CD14-positive monocyte (primary cell): ENCODE measurements at places on chromosomes 3 and 15. TPM values are rescaled to one million over a fixed set of nuclear protein-coding genes. Genes with fewer than 3 reads are reported as not detected.

- DNase-seq = no peak
- no peaks in the 10 kb centered on the region for H3K27me3 ChIP-seq
- no peaks in the 10 kb centered on the region for H3K4me1 ChIP-seq
- H3K36me3 ChIP-seq = no peaks in the 10 kb centered on the region
- H3K27ac ChIP-seq = no peak overlapping the region
Measured at GRCh38 chr15:41148065-41148464, 32.0 kb upstream of the INO80 start.

GRCh38 chr3:150931745-150932144 is 26.5 kb upstream of the MINDY4B start:
- no peak overlapping the region for H3K4me3 ChIP-seq
- no peaks in the 10 kb centered on the region for H3K4me1 ChIP-seq
- no peaks in the 10 kb centered on the region for H3K27me3 ChIP-seq

- no peaks in the 10 kb centered on the region for H3K36me3 ChIP-seq
- H3K27me3 ChIP-seq = no peaks in the 10 kb centered on the region
- no peak for DNase-seq
- no peak overlapping the region for H3K4me3 ChIP-seq
Measured at GRCh38 chr3:6807967-6808588, 52.8 kb upstream of the GRM7 start.

DNA sequence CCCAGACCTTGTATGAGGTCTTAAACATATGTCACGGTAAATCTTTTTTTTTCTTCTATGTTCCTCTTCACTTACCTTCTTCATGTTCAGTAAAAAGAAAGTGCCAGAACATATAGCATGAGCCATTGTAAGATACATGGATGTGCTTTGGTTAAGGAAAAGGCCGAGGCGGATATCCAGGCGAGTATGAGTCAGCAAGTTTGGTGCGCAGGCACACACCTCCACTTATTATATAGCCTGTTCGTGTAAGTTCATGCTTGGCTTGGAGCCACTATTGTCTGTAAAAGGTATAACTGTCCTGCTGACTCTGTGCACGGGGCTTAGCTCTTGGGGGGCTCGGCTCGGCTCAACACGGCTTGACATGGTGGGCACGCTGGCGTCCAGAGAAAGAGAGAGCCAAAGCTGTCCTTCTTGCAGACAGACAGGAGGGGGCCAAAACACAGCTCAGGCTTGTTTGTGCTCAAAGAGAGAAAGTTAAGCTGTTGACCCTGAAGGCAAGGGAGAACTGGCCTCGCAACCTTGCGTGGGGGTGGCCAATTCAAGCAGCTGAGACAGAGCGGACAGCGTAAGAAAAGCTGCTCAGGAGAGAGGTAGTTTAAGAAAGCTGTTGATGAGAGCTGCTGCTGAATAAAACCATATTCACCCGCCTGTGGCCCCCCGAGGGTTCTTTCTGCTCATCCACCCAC is 251.2 kb downstream of the SLC9A9 start:
- H3K4me1 ChIP-seq = peaks cover 41% of the 10 kb centered on the region
- H3K36me3 ChIP-seq = no peaks in the 10 kb centered on the region
- H3K27me3 ChIP-seq = no peaks in the 10 kb centered on the region
- no peak overlapping the region for H3K27ac ChIP-seq
- DNase-seq = no peak

DNA sequence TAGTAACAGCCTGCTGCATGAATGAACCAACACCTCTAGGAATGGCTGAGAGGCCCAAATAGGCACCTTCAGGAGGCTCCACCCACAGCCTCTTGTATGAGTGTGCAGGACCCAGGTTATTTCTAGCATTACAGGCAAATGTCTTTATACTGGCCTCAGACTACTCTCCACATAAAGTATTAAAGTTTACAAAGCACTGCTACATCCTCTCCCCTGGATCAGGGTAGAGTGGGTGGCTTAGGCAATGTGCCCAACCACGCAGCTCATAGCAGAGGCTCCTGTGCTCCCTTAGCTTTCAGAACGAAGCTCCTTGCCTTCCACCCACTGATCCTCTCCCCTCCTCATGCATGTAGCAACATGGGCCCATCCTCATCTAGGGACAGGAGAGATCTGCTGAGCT is 16.3 kb downstream of the TMEM43 start:
- no peaks in the 10 kb centered on the region for H3K27me3 ChIP-seq
- peaks cover 27% of the 10 kb centered on the region for H3K4me1 ChIP-seq
- H3K4me3 ChIP-seq = no peak overlapping the region

DNA sequence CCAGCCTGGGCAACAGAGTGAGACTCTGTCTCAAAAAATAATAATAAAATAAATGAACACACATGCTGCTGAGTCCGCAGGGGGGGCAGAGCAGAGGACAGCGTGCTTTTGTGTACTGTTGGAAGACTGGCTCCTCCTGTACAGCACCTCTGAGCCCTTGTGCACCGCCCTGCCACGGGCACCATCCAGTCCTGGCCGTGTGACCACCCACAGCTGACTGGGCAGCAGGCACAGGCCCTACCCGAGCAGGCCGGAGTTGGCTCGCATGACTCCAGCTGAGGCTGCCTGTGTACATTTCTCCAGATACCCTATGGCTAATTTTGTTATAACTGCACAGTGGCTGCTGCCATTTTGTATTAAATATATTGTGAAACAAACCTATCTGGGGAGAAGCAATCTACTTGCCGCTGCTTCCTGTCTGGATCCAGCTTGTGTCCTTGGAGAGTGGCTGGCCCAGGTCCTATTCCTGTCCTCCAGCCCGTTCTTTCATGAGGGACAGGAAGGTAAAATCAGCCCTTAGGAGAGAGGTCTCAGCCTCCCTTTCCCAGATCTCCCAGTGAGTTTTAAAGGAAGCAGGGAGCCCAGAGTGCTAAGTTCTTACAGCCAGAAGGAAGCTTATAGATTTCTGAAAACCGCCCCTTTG is 14.6 kb downstream of the IVD start:
- no peaks in the 10 kb centered on the region for H3K27me3 ChIP-seq
- no peak overlapping the region for H3K4me3 ChIP-seq
- H3K27ac ChIP-seq = no peak overlapping the region
- no peak for DNase-seq
- peaks cover 18% of the 10 kb centered on the region for H3K4me1 ChIP-seq

- DNase-seq = no peak
- no peak overlapping the region for H3K27ac ChIP-seq
- H3K4me1 ChIP-seq = peaks cover 20% of the 10 kb centered on the region
- no peaks in the 10 kb centered on the region for H3K36me3 ChIP-seq
Measured at GRCh38 chr15:68561901-68562300, 16.9 kb upstream of the CORO2B start.

NISCH gene
- polyA plus RNA-seq = 9.7 TPM

ARHGAP11A gene
- 0.25 and 0.91 TPM in 2 replicates for polyA plus RNA-seq

DLEC1 gene
- 0.11 TPM for polyA plus RNA-seq

USP8 gene
- polyA plus RNA-seq = 32.1 TPM
